ENCODE measurements at places on chromosomes 2 and 18.

DNA sequence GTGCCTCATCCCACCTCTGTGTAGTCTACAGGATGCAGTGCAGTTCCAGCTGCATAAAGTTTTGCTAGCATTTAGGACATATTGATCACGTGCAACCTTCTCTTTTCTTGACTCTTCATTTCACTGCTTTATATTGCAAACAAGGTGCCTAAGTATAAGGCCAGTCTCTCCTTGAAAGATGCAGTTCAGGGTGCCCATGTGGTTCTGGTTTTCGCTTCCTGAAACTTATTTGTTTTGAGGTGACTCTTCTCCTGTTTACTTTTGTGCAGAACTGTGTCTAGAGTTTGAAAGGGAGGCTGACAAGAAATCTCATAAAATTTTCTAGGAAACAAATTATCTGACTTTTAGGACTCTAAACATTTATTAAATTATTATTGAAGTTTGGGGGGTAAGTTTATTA, 189.9 kb downstream of the UBE2E3 start:
- DNase-seq: no peak

- DNase-seq: no peak
These were observed 17.1 kb upstream of the CACNB4 start for GRCh38 chr2:152115952-152116351.

- peak; percentile 80 for DNase-seq
These were observed 419.9 kb downstream of the TGIF1 start for GRCh38 chr18:3869848-3870247.

DNA sequence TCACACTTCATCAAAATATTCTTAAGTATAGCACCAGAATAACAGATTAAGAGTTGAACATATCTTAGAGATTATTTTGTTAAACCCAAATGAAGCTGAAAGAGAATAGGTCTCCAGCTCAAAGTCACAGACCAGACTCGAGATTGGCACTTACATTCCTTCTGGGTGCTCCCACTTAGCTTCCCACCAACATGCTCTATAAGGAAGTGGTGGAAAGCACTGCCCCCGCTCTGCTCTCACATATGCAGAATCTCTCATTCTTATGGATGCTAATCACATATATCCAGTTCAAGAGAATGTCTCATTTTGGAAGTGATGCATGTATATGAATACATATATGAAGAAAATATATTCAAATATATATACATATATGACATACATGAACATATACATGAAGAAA, 71.5 kb upstream of the CD226 start:
- DNase-seq: no peak

DNA sequence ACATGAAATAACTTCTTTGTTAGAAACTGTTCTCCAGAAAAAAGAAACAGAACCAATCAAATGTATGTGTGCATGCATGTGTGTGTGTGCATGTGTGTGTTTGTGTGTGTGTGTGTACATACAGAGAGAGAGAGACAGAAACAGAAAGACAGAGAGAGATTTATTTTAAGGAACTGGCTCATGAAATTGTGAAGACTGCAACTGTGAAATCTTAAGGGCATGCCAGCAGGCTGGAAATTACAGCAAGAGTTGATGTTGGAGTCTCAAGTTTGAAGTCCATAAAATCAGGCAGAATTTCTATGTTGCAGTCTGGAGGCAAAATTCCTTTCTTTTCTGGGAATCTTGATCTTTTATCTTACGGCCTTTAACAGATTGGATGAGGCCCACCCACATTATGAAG, 168.9 kb upstream of the CDH20 start:
- no peak for DNase-seq

DNA sequence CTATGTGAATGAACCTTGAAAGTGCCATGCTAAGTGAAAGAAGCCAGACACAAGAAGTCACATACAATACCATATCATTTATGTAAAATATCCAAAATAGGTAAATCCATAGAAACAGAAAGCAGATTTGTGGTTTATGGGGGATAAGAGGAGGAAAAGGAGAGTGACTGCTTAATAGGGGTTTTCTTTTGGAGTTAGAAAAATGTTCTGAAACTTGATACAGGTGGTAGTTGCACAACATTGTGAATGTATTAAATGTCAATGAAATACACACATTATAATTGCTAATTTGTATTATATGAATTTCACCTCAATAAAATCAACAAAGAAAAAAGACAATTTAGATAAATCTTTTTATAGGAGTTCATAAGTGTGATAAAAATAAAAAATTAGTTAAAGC, 37.1 kb downstream of the MEMO1 start:
- no peak for DNase-seq

DNA sequence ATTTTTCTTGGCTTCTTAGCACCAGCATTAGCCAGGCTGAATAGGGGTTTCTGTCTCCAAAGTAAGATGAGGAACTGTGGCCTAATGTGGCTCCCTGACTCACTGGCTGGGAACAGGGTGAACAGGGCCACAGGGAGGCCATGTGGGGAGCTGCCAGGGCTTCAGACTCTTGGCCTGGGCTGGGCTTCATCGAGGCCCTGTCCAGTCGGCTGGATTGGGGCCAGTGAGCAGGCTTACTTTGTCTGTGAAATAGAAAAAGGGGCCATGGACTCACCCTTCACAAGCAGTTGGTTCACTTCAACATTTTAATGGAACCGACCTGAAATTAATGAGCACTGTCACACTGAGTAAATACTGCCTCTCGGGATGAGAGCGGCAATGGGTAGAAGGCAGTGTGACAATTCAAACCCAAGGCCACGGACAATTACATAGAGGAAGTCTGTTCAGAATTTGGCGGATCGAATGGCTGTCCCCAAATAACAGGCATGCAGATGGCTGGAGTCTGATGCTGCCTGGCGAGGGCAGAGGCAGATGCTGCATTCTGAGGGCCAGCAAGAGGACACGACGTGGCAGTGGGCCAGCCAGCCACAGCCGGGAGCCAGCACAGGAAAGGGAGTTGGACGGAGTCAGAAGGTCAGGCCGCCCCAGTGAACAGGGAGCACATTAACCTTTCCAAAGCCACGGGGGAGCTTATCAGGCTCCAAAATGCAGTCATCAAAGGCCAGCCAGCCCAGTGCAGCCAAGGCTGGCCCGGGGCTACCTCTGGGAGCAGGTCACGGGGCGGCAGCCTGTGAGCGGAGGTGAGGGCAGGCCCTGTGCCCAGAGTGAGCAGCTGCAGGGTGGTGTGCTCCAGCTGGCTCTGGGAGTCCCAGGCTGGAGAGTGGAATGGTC, 146.6 kb upstream of the REV1 start:
- DNase-seq: no peak

DNA sequence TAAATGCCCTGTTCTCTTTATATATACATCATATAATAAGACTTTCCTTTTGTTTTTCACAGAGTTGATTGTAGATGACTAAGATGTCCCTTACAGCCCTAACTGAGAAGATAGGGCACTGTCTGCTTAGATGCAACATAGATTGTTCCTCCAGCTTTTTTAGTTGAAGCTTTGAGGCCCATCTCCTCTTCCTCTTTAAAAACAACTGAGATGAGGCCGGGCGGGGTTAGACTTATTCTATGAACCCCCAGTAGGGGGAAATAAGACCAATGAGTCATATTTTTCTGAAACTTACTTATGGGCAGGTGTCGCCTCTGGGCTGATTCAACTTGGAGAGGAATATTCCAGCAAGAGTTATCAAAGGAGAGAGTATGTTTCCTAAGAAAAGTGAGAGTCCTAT, 84.6 kb downstream of the FBXO15 start:
- peak; percentile 11 for DNase-seq

GRCh38 chr2:216119146-216119545, 10.0 kb downstream of the XRCC5 start:
- DNase-seq: no peak

DNA sequence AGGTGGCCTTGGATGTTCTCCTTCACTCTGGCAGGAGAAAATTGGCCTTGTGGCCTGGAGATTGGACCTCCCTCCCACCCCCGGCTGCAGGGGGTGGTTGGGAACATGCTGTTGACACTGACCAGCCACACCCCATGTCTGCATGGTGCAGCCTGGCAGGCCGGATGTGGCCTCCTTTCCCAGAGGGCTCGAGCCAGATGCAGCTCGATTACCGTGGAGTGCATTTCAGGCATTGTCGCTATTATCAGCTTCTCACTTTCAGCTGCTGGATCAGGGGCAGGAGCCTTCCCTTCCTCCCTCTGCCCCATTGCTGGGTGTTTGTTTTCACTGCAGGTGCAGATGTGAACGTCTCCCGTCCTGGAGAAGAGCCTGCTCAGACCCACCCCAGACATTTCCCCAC, 211.0 kb upstream of the SIX2 start:
- DNase-seq: no peak

DNA sequence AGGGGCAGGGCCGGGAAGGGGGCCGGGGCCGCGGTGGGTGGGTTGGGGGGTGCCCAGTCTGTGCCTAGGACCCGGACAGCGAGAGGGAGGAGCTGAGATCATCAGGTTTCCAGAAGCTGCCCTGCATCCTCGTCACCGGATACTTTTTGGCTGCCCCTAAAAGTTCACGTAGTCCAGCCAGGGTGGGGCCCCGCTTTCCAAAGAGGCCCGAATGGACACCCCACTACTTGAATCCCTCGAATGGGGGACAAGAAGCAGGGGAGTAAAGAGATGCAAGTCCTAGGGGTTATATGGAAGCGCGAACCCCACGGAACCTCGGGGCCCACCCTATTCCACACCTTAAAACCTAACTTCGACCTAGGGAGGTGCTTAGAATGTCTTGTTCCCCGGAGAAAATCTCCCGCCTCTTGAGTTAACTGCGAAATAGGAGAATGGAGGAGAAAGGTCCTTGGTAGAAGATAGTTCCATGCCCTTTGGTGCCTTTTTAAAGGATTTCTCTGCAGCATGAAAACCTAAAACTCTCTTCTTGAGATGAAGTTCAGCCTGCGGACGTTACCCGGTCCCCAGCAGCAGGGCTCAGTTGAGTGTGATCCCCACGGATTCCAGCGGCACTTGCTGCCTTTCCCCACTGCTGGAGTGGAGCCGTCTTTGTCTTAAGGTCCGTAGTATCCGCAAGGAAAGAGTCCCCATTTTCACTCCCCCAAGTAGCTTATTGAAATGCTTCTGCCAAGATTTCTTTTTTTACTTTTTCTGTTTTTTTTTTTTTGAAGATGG, 2.1 kb upstream of the RNF152 start:
- no peak for DNase-seq

DNA sequence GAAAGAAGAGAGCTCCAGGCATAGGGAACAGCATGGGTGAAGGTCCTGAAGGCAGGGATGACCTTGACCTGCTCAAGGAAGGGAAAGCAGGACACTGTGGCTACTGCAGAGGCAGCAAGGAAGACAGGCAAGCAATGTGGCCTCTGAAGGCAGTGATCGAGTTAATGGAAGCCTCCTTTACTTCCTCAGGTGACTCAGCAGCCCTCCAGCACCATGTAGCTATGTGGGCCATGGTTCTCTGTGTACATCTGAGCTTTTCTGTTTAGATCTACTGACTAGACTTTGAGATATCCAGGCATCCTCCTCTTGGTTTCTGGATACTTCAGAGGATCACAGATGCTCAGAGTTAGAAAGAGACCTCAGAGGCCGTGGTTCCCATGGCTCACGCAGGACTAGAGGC, 107.3 kb upstream of the PID1 start:
- no peak for DNase-seq

- no peak for DNase-seq
These were observed 163.6 kb downstream of the L3MBTL4 start for GRCh38 chr18:6251084-6251483.

DNA sequence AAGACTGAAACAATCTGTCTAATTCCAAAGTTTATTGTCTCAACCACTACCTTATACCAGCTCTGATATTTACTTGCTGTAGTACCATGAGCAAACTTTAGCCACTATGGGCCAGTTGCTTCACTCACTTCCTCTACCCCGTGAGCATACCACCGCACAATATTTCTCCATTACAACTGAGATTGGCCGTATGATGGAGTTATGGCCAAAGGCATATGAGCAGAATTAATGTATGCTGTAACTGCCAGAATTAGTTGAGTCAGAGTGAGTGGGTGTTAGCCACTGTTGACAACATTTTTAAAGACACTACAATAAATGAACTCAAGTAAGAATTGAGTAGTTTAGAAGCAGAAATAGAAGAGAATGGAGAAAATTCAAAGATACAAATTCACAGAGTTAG, 69.7 kb downstream of the LRATD1 start:
- DNase-seq: no peak
